ENCODE measurements at places on chromosomes 2 and 18.

DNA sequence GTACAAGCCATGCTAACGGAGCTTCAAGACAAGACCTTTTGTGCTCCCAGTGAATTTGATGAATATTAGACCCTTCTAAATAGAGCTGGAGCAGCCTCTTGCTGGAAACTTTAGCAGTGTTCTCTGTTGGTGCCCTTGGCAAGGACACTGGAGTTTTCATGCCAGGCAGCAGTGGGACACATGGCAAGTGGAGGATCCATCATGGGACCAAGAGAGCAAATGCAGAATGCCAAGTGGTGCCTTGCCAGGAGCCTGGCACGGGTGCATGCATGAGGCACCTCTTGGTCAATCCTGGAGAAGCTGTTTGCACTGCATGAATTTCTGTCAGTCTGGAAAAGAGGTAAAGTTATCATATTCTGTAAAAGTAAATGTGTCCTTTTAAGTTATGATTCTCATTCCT lies 59.1 kb downstream of the NETO1 start:
- H3K36me3 ChIP-seq = no peaks in the 10 kb centered on the region
- no peaks in the 10 kb centered on the region for H3K4me1 ChIP-seq
- H3K27ac ChIP-seq = no peak overlapping the region
- H3K27me3 ChIP-seq = no peaks in the 10 kb centered on the region
- H3K4me3 ChIP-seq = no peak overlapping the region

DNA sequence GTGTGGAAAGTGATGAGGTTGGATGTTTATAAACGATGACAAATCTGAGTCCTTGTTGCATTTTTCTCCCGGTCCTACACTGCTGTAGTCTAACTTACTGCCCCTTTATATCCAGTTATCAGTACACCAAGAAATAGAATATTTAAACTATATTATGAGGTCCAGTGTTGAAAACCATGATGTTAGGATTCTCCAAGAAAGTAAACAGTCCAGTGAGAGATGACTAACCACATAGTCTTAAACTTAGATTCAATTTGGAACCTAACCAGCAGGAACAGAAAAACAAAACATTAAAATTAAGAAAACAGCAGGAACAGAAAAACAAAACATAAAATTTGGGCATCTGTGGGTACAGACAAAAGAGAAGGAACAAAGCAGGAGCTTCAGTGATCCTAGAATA lies 143.2 kb downstream of the TPGS2 start:
- no peak overlapping the region for H3K4me3 ChIP-seq
- no peak for DNase-seq
- H3K27me3 ChIP-seq = peaks cover 15% of the 10 kb centered on the region
- no peaks in the 10 kb centered on the region for H3K4me1 ChIP-seq
- H3K27ac ChIP-seq = no peak overlapping the region
- no peaks in the 10 kb centered on the region for H3K36me3 ChIP-seq

GRCh38 chr18:58657494-58657893 lies 13.8 kb upstream of the MALT1 start:
- peak overlapping the region; percentile 90 for H3K27ac ChIP-seq
- no peak overlapping the region for H3K4me3 ChIP-seq
- H3K36me3 ChIP-seq = peaks cover 6% of the 10 kb centered on the region
- peaks cover 24% of the 10 kb centered on the region for H3K4me1 ChIP-seq
- DNase-seq = no peak
- no peaks in the 10 kb centered on the region for H3K27me3 ChIP-seq

DNA sequence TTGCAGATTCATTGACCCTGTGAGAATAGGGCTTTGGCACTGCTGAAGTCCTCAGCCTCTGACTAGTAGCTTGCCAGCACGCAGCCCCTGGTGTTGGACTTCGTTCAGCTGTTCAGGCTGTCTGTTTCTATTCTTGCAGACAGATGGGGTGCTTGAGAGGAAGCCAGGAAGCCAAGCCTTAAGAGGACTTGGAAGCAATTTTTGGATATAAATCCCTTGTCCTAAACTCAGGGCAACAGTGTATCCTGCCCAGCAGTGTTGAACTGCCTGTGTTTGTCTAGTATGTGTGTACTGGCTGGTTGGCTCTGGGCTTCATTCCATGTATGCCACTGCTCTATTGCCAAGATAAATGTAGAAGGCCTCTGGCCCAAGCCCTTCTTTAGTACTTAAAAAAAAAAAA lies 108.6 kb downstream of the COMMD1 start:
- H3K4me1 ChIP-seq = peaks cover 17% of the 10 kb centered on the region
- no peak overlapping the region for H3K27ac ChIP-seq
- no peak overlapping the region for H3K4me3 ChIP-seq
- H3K36me3 ChIP-seq = no peaks in the 10 kb centered on the region
- DNase-seq = no peak

- H3K36me3 ChIP-seq = no peaks in the 10 kb centered on the region
- no peak overlapping the region for H3K4me3 ChIP-seq
- H3K4me1 ChIP-seq = no peaks in the 10 kb centered on the region
Observed at GRCh38 chr2:173669888-173670287, 295.3 kb downstream of the SP3 start.

DNA sequence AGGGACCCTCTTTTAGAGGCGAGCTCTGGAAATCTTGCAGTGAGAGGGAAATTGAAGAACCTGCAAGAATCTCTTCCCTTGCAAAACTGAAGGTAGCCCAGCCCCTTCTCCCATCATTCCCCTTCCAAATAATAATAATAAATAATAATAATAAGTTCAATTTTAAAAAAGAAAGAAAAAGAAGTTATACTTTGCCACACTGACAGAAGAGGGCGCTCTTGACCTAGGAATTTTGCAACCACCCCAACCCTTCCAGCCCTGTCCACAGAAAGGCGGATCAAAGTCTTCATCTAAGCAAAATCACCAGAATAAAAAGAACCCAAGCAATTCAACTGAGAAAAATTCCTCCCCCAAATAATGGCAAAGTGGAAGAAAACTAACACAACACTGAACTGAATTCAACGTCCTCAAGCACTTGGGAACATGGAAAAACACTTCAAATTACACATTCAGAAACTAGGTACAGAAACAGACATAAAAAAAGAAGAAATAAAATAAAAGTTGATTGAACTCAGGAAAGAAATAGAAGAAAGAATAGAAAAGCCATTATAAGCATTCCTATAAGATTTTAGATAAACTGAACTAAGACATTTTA lies 98.9 kb upstream of the GLS start:
- H3K4me3 ChIP-seq = no peak overlapping the region
- no peaks in the 10 kb centered on the region for H3K4me1 ChIP-seq
- no peaks in the 10 kb centered on the region for H3K36me3 ChIP-seq
- DNase-seq = no peak

- H3K27ac ChIP-seq = no peak overlapping the region
- H3K4me1 ChIP-seq = peaks cover 2% of the 10 kb centered on the region
- H3K27me3 ChIP-seq = peaks cover 25% of the 10 kb centered on the region
- H3K4me3 ChIP-seq = no peak overlapping the region
- H3K36me3 ChIP-seq = no peaks in the 10 kb centered on the region
- no peak for DNase-seq
Observed at GRCh38 chr2:25076749-25077148, 34.9 kb downstream of the EFR3B start.

GRCh38 chr2:68939962-68940361 lies 12.7 kb downstream of the GKN2 start:
- peaks cover 2% of the 10 kb centered on the region for H3K4me1 ChIP-seq
- no peak overlapping the region for H3K4me3 ChIP-seq
- no peak for DNase-seq
- H3K36me3 ChIP-seq = peaks cover 8% of the 10 kb centered on the region

- H3K4me3 ChIP-seq = no peak overlapping the region
- no peak for DNase-seq
- H3K4me1 ChIP-seq = no peaks in the 10 kb centered on the region
- H3K36me3 ChIP-seq = no peaks in the 10 kb centered on the region
Observed at GRCh38 chr18:59498506-59499086, 139.5 kb upstream of the LMAN1 start.

DNA sequence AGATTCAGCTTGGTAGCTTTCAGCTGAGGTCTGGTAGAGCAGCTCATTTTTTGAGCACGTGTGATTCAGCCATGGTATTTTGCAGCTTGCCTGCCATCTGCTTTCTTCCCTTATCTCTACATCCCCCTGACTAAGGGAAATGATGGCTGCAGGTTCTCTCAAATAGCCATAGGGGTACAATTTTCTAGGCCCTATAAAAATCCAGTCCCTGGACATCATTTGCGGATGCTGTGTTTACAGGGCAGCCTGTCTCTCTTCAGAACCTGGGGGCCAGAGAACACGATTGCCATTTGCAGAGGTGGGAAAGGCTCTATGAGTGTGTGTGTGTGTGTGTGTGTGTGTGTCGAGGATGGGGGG lies 442.7 kb upstream of the MEIS1 start:
- no peak for DNase-seq
- no peaks in the 10 kb centered on the region for H3K36me3 ChIP-seq
- no peaks in the 10 kb centered on the region for H3K27me3 ChIP-seq
- H3K4me3 ChIP-seq = no peak overlapping the region

DNA sequence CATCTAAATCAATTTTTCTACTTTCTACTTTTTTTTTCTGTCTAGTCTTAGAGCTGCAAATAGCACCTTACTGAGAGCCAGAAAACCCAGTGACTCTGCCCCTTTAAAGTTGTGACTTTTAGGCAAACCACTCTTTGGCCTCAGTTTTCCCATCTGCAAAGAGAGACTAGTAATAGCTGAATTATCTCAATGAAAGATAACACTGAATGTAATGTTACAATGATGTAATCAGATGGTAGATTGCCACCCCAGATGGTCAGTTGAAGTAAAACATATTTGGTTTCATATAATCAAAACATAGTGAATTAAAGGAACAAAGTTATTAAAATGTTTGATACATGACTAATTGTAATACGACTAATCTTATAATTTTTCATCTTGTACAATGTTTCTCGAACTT lies 5.0 kb upstream of the APCDD1 start:
- H3K27ac ChIP-seq = no peak overlapping the region
- H3K4me3 ChIP-seq = no peak overlapping the region
- DNase-seq = no peak

DNA sequence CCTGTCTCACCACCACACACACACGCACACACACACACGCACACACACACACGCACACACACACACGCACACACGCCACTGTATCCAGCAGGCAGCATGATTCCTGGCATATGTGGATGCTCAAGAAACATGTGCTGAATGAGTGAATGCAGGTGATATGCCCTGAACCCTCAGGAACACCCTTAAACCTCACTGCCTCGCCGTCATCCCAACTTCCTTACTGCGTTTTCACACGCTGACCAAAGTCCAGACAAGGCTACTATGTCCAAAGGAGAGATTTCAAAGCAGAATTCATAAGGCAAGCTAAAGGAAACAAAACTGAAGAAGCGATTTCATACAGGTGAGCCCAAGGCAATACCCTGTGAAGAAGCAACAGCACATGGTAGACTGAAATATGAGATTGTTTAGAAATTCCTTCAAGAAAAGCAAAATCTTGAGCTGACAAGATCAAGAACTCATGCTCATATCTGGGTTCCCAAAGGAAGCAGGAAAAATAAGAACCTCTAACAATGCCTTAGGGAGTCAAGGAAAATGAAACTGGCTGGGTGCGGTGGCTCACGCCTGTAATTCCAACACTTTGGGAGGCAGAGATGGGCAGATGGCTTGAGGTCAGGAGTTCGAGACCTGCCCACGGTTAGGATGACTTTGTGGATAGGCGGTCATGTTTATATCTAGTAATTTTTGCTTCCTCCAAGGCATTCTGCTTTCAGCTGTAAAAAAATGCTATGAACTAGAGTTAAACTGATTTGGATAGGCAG lies 69.1 kb downstream of the TNFRSF11A start:
- H3K4me3 ChIP-seq = no peak overlapping the region
- H3K27me3 ChIP-seq = no peaks in the 10 kb centered on the region
- no peak for DNase-seq
- no peak overlapping the region for H3K27ac ChIP-seq
- H3K36me3 ChIP-seq = no peaks in the 10 kb centered on the region
- H3K4me1 ChIP-seq = peaks cover 11% of the 10 kb centered on the region

DNA sequence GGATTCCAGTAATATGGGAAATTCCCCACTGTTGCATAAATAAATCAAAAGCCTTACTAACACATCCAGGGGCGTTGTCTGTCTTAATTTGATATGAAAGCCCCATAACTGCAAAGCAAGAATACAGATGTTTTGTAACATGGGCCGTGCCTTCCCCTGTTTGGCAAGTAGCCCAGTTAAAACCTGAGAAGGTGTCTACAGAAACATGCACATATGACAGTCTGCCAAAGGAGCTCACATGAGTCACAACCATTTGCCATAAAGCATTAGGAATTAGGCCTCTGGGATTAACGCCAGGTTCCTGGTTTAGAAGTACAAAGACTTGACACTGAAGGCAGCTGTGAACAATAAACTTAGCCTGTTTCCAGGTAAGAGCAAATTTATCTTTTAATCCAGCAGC lies 43.1 kb upstream of the LONRF2 start:
- peaks cover 11% of the 10 kb centered on the region for H3K27me3 ChIP-seq
- DNase-seq = no peak
- no peaks in the 10 kb centered on the region for H3K4me1 ChIP-seq
- H3K27ac ChIP-seq = no peak overlapping the region

DNA sequence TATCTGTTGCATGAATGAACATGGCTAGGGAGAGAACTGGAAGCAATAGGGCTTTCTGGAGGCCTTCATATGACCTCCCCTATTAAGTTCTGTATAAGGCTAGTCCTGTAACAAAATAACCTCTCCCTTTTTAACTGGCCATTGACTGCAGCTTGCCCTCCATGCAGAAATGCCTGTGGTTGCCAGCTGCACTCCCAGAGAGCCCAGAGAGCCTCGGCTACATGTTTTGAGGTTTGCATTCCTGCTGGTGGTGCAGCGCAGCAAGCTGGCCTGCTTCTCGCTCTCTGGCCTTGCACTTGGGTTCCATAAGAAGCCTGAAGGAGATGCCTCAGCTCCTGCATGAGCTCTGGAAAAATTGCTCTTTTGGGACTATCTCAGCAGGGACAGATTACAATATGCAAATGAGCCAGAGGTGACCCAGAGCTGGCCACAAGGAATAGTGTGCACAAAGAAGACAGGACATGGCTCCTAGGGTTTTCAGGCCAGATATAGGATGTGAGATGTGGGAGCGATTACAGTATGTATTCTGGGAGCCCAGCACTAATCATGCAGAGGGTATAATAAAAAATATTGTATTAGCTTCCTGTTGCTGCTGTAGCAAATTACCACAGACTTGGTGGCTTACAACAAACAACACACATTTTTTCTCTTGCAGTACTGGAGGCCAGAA lies 186.7 kb downstream of the INSIG2 start:
- peaks cover 31% of the 10 kb centered on the region for H3K27me3 ChIP-seq
- H3K36me3 ChIP-seq = no peaks in the 10 kb centered on the region
- H3K4me1 ChIP-seq = peaks cover 3% of the 10 kb centered on the region
- no peak for DNase-seq
- no peak overlapping the region for H3K4me3 ChIP-seq
